ENCODE measurements at places on chromosomes 11 and 22. TPM values are rescaled to one million over a fixed set of nuclear protein-coding genes. Genes with fewer than 3 reads are reported as not detected.

DDI1 gene
- 41.1 TPM for total RNA-seq

VSTM5 gene
- total RNA-seq = 0.31 TPM

LRRN4CL gene
- 4.7 TPM for total RNA-seq

RBMXL2 gene
- 58.2 TPM for total RNA-seq

PACSIN2 gene
- 45.6 TPM for total RNA-seq

PKDREJ gene
- total RNA-seq = 3.4 TPM

SLC16A8 gene
- total RNA-seq = 2.0 TPM

OR4B1 gene
- not detected for total RNA-seq

TMEM86A gene
- 8.3 TPM for total RNA-seq

KRTAP5-11 gene
- not detected for total RNA-seq

LYVE1 gene
- total RNA-seq = 7.5 TPM
